GM20000 (cell line): ENCODE measurements at places on chromosomes 2 and 18.
A peak's percentile ranks its signal among the peaks of the same experiment; 100 is the strongest.

DNA sequence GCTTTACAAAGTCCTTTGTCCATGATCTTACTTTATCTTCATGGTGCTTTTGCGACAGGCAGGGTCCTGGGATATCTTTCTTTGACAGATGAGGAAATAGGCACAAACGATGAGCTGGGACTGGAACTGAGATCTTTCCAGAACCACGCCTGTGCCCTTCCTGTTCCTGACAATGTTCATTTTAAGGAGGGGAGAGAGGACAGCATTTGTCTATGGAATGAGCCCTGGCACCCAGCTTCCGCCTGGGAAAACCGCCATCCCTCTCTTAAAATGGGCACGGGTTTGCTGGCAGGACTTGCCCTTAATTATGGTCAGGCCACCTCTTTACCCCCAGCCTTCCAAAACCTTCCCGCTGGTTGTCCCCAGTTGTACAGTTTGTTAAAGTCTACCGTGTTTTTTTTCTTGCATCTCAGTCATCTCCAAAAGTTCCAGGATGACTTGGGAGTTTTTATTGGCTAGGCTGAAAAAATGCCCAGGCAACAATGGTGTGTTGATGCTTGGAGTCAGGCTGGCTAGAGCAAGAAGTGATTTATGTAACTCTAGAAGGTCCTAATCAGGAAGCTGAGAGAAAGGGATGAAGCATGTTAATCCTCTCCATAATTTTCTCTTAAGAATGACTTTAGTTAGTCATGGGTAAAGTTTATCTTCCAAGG is 264.9 kb upstream of the EPAS1 start:
- no peak for DNase-seq

DNA sequence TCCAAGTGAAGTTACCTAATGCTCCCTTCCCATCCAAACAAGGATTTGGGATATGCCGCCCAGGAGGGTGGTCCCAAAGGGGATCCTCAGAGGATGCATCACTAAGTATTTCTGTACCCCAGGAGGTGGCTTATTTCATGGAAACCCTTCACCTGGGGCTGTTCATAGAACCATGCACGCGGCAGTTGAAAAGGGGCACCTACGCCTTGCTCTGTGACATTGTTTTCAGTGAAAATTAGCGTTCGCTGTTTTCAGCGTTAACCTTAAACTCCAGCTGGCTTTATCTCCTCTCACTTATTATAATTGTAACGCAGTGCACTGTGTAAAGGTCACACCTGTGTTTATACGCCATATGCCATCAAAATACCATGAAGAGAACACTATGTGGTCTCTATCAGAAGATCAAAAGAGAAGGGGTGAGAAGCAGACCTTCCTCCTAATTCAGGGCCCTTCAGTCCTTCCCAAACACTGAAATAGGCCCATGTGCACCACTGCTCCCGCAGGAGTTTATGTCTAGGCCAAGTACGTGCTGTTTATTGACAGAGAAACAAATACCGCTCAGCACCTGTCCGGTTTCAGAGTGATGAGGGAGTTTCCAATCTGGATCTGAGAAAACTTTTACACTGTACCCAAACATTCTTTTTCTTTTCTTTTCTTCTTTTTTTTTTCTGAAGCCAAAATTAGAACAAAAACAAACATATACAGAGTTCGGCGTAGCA is 162.1 kb downstream of the BCL2 start:
- DNase-seq, result no peak

DNA sequence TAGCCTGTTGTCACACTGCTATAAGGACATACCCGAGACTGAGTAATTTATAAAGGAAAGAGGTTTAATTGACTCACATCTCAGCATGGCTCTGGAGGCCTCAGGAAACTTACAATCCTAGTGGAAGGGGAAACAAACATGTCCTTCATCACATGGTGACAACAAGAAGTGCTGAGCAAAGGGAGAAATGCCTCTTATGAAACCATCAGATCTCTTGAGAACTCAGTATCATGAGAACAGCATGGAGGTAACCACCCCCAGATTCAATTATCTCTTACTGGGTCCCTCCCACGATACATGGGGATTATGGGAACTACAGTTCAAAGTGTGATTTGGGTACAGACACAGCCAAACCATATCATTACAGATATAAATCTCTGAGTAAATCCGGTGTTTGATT is 148.7 kb downstream of the PRPF40A start:
- DNase-seq, result no peak

DNA sequence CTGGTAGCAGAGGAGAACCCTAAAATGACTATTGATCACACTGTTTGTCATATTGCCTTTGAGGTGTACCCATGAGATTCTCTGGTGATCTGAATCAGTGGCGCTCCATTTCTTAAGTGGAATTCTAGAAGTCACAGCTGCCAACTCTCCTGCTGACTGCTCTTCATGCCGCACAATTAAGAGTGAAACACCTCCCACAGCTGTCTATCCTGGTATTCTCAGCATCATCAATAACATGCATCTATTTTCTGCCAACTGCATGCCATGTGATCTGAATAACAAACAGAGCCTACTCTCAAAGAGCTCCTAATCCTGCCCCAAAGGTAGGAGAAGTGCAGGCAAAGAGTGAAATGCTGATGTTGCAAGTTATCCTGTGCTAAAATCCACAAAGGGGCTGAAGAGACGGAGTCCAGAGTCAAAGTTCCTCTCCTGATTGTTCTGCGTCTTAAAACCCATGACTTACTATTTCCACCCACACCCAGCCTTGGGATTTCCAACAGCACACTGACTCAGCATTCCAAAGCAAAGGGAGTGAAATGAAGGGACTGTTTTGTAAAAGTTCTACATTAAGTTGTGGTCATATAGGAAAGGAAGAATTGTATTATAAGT is 13.7 kb upstream of the DAPL1 start:
- no peak for DNase-seq

DNA sequence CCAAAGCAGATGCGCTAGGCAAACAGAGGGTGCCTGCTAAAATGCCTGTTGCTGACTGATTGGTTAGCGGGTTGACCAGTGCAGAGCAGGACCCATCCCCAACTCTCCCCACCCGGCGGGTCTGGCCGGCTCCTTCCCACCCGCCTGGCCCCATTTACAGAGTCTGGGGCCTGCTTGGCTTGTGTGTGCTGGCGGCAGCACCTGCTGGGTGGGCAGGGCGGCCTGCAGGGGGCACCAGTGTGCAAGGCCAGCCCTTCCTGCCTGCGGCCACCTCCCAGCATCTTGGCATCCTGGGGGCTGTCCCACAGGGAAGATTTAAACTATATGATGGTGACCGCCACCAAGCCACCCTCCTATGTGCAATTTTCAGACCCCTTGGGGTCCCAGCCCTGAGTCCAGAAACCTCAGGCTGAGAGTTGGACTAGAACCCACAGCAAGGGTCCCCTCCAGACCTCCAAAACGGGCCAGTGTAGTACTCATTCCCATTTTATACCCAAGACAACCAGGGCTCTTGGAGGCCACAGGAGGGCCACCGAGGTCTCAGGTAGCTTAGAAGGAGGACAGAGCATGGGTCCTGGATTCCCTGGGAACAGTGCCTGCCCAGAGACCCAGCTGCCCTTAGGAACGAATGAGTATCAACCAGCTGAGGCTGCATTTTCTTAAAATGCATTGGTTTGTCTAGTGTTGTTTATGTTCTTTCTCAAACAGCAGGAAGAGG is 173.6 kb downstream of the SMAD7 start:
- DNase-seq, result peak; percentile 88

DNA sequence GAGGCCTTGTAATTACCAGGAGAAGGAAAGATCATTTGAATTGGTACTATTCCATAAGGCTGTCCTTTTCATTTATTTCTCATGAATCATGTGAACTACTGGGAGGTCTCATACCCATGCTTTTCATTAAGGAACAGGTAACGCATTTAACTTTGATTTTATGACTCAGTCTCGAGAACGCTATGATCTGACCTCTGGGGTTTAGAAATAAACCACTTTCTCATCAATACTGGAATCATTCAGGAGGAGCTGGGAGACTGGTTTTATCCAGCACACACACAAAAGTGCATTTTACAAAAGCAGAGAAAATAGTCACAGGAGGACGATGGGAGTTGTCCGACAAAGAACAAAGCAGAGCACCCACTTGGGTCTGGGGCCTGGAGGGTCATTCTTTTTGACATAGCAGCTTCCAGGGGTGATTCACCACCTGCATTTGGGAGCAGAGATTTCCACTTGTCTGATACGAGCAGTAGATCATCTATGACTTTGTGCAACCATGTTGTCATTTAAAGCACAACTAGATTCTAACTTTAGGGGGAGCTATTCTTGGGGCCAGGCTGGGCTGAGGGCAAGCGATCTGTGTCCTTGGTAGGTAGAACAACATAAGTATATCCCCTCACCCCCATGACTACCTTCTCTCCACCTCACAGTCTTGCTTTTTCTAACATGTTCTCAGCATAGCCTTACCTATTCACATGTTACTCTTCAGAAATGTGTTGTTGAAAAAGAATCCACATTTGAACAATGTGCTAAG is 95.9 kb upstream of the SCG2 start:
- DNase-seq, result no peak

DNA sequence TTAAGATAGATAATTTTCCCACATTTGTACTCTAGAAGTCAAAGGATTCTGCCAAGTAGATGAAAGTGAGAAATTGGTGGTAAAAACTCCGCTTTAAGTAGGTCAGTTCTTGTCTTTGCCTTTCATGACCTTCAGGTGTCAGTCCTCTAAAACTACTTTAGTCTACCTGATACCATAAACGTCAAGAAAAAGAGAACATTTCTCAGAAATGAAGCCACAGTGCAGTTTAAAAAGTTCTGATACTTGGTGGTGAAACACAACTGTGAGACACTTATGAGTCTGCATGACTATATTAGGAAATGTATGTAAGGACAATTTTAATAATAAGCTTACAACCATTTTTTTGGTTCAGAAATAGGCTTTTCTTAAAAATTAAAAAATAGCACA is 583.3 kb downstream of the SATB2 start:
- DNase-seq, result no peak

- no peak for DNase-seq
Observed at GRCh38 chr2:165888171-165888570, 65.4 kb downstream of the TTC21B start.

GRCh38 chr18:71079606-71080005 is 790.8 kb downstream of the SOCS6 start:
- DNase-seq, result no peak

GRCh38 chr2:120346667-120347358 is 877 bp downstream of the INHBB start:
- DNase-seq, result no peak

- no peak for DNase-seq
Observed at GRCh38 chr18:58499527-58500221, 129.2 kb downstream of the ALPK2 start.

- DNase-seq, result no peak
Observed at GRCh38 chr2:161353543-161353942, 45.3 kb downstream of the PSMD14 start.

- DNase-seq, result no peak
Observed at GRCh38 chr2:69770193-69770702, 28.3 kb downstream of the ANXA4 start.

GRCh38 chr18:68399721-68400120 is 315.2 kb downstream of the TMX3 start:
- DNase-seq, result no peak

DNA sequence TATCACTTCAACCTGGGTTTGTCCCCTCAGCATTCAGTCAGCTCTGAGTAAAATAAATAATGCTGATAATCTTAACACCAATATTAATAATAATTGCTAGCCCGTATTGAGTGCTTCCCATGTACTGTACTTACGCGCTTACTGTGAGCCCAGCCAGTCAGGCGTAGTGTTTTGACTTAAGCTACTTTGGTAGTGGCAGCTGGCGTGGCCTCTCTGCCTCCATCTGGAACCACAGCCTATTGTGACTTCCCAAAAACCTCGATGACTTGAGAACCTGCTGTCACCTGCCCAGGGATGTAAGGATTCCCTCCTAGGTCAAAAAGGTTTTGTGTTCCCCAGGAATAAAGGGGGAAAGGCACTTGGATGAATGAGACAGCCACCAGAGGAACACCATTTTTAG is 53.2 kb downstream of the SUMO1 start:
- no peak for DNase-seq

- DNase-seq, result no peak
Observed at GRCh38 chr2:207051385-207051965, 112.2 kb downstream of the CPO start.

DNA sequence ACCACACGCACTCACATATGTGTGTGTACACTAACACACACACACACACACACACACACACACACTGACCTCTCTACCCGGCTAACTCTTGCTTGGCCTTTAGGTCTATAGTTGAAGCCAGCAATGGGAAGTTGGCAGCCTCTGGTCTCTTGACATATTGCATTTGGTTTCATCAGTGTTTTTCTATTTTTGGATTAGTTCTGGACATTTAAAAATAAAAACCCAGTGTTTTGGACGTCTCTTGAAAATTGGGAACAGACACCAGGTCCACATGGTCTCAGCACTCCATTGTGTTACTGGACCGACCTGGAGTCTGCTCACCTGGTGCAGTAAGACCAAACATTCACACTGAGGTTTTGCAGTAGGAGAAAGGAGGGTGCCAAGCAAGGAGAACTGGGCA is 50.4 kb upstream of the AFF3 start:
- DNase-seq, result no peak

- peak; percentile 74 for DNase-seq
Observed at GRCh38 chr2:10900216-10901109, 11.3 kb upstream of the KCNF1 start.

GRCh38 chr2:224272237-224272910 is 129.5 kb downstream of the FAM124B start:
- DNase-seq, result no peak

GRCh38 chr18:2354292-2354691 is 217.0 kb downstream of the METTL4 start:
- no peak for DNase-seq

DNA sequence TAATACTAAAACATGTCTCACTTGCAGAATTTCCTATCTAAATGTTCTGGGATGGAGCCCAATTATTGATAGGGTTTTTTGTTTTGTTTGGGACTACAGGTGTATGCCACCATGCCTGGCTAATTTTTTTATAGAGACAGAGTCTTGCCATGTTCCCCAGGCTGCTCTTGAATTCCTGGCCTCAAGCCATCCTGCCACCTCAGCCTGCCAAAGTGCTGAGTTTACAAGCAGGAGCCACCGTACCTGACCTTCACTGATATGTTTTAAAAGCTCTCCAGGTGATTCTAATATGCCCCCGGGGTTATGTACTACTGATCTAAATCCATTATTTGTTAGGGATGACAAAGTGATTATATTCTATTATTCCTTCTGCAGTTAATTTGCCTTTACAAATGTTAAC is 2.2 kb downstream of the ELAC1 start:
- no peak for DNase-seq

DNA sequence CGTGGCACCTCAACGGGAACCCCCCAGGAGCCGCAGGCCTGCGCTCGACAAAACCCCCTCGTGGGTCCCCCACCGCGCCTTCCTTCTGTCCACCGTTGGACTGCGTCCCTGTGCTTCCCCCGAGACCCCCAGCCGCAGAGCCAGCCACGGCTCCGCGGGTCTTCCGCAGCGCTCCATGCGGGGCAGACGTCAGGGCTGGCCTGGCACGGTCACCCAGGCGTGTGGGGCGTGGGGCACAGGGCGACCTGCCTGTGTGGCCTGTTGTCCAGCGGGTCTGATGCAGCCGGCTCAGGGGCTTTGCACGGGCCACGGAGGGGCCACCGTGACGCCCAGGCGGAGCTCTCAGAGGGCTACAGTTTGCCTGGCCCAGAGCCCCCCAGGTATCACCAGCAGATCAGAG is 11.0 kb downstream of the NFATC1 start:
- no peak for DNase-seq
